ENCODE measurements at places on chromosomes 12 and 14.

DNA sequence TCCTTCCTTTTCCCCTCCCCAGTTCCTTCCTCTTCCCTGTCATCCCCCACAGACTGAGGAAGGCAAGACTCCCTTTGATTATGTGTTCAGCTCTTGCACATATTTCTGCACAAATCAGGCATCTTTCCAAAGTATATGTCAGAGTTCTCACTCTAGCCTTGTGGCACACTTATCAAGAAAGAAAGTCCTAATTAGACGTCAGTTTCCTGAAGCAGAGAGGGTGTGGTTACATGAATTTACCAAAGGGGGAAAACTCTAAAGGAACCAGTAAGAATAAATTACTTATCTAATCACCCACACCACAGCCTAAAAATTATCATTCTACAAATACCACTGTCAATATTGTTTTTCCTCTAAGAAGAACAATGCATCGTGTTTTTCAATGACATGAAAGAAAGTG is 120.7 kb upstream of the GRIP1 start:
- DNase-seq = no peak

DNA sequence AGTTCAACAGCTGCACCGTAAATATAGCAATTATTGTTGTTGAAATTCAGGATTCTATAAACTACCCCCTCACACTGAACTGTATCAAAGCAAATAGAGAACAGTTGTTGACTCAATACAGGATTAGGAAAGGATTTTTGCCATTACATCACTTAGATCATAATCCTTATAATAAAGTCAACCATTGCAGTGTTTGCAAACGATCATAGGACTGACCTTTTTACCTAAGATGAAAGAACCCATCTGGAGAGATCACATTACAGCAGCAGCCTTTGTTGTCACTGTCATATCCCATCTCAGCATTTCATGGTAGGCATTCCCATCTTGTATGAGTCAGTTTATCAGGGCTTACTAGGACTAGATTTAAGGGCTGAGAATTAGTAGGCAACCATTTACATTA is 96.1 kb downstream of the IPO8 start:
- DNase-seq = no peak

GRCh38 chr12:107092669-107093416 is 506 bp downstream of the CRY1 start:
- peak; percentile 40 for DNase-seq

GRCh38 chr14:24072436-24072835 is 1.1 kb downstream of the CPNE6 start:
- no peak for DNase-seq

- DNase-seq = no peak
Observed at GRCh38 chr12:41917181-41917580, 227.5 kb downstream of the GXYLT1 start.

GRCh38 chr12:93199831-93200236 is 177.9 kb upstream of the NUDT4 start:
- DNase-seq = no peak

- no peak for DNase-seq
Observed at GRCh38 chr14:60656686-60657455, 7.6 kb upstream of the SIX1 start.

DNA sequence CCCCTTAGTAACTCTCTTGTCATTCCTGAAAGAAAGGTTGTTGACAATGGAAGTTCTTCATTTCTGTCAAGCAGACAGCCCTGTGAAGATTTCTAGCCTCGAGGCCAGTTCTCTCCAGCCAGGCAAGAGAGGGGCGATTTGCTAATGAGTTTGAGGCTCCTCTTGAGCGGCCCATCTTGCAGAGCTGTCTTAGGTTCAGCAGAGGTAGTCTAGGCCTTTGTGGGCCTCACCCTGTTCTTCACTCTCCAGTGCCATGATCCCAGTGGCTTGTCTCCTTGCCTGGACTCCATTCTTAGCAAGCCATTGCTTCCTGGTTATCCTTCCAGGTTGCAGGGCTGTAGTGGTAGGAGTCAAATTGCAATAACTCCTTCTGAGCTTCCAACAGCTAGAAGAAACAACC is 9.7 kb downstream of the TPH2 start:
- DNase-seq = no peak

GRCh38 chr14:95043314-95043713 is 114.0 kb downstream of the DICER1 start:
- no peak for DNase-seq

DNA sequence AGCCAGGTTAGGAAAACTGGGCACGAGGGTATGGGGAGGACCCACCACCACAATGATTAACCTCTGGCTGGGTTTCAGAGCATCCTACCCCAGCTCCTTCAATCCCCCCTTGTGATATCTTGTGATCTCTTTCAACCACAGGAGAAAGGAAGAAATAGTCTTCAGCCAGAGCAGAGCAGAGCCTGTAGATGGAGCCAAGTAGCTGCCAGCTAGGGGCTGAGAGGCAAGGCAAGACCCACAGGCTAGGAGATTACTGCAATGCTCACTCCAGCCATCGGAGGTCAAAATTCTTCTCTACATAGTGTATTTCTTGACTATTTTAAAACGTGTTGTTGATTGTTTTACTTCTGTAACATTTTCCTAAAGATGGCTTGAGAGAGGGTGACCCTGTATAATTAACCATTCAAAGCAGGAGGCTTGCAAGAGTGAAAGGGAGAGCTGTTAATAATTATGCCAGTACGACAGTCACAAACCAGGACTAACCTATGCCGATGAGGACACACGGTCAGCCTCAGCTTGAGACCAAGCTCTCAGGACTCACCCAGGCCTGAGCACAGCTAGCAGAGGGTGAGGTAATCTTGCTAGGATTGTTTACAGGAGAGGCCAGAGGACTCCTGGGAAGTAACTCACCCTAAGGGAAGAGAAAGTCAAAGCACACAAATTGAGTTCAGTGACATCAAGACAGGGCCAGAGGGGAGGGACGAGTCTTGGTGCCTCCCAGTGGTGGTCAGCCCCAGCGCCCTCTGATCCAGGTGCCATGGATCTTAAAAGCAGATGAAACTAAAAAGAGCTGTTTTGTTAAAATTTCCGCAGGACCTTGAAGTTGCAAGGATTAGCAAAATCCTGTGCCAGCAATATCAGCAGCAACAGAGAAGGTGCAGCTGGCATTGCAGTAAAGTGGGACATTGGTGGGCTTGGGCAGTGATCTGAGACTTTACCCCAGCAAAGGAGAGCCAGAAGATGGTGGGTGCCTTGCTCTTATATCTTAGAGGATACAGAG is 29.8 kb upstream of the CDKN3 start:
- peak; percentile 56 for DNase-seq

GRCh38 chr12:11941606-11942337 is 129.0 kb upstream of the BCL2L14 start:
- DNase-seq = no peak

GRCh38 chr14:87810711-87811110 is 182.3 kb downstream of the GALC start:
- no peak for DNase-seq

GRCh38 chr12:25833657-25834056 is 124.8 kb upstream of the RASSF8 start:
- no peak for DNase-seq

DNA sequence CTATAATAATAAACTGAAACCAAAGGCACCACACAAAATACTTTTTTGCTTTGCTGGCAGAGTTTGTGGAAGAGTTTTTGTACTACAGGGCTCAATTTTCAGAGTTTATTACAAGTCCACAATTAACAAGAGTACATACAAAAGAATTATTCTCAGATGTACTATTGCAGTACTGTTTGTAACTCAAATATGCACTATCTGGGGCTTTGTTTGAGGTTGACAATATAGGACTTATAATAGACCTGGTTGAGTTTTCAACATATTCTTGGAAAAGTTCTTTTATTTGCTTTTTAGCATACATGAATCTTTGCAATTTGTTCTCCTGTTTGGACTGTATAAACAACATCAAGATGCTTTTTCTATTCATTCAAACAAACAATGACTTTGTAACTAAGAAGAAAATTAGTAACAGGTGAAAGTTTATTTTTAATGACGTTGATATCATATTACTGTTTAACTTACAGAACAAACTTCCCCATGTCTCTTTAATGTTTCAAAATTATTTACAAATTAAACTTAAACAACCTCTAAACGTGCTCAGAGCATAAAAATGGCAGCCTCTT is 407.4 kb upstream of the PRICKLE1 start:
- DNase-seq = no peak

DNA sequence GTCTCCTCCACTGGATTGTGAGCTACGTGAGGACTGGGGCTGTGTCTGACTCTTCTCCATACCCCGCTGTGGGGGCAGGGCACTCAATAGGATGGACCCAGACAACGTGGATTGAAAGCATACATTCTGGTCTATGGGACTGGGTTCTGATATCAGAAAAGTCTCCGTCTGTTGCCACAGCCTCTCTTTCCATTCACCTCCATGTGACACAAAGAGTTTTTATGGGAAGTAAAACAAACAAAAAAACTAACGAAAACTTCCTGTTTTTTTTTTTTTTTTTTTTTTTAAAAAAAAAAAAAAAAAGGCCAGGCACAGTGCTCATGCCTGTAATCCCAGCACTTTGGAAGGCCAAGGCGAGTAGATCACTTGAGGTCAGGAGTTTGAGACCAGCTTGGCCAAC is 44.7 kb downstream of the SLC8A3 start:
- no peak for DNase-seq

- DNase-seq = peak; percentile 62
Observed at GRCh38 chr14:22474730-22475351, 114.2 kb downstream of the DAD1 start.

GRCh38 chr12:85920324-85920947 is 46.3 kb downstream of the NTS start:
- DNase-seq = peak; percentile 47

GRCh38 chr12:111209811-111210210 is 159.1 kb downstream of the PHETA1 start:
- no peak for DNase-seq

All from kidney capillary endothelial cell (primary cell).